ENCODE measurements at places on chromosomes 7 and 10.

- no peak for DNase-seq
These were observed 293.2 kb downstream of the GRID1 start for GRCh38 chr10:86073199-86073977.

GRCh38 chr10:104580321-104580720 lies 60.8 kb upstream of the SORCS3 start:
- DNase-seq: no peak

- DNase-seq: no peak
These were observed 329.6 kb upstream of the NPVF start for GRCh38 chr7:25557930-25558329.

DNA sequence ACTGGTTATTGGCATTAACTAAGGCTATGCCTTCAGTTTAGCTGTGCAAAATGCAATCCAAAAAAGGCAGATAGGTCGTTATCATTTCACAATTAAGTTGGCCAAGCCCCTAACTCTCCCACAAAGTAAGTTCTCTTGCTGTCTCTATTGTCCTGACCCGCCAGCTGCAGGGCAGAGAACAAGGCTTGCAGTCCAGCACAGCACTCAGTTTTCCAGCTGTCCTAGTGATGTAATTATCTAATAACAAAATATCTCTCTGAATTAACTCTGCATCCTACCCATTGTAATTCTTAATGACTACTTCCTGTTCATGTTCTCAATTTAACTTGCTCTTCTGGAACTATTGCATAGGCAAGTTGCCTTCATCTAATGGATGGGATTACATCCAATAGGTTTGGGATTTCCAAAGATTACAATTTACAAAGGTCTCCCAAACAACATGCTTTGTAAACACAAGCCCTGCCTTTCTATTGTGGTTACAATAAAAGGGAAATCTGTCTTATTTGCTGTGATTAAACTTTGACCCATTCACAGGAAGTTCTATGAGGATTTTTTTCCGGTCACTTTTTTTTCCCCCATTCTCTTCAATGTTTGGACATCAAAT lies 55.2 kb downstream of the CDK6 start:
- no peak for DNase-seq

GRCh38 chr7:11985376-11985775 lies 153.4 kb upstream of the THSD7A start:
- no peak for DNase-seq

DNA sequence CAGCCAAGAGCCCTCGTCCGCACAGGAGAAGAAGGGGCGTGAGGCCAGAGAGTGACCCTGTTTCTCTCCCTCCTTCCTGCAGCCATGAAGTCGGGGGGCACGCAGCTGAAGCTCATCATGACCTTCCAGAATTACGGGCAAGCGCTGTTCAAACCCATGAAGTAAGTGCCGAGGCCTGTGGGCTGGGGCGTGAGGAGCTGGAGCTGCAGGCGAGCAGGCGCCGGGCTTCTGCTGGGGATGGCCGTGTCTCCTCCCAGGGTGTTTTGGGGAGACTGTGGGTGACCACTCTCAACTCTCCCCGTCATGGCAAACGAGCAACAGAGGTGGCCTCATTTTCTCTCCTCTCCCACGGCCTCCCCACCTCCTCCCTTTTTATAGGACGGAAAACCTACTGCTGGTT lies 16.4 kb downstream of the FAM20C start:
- no peak for DNase-seq

DNA sequence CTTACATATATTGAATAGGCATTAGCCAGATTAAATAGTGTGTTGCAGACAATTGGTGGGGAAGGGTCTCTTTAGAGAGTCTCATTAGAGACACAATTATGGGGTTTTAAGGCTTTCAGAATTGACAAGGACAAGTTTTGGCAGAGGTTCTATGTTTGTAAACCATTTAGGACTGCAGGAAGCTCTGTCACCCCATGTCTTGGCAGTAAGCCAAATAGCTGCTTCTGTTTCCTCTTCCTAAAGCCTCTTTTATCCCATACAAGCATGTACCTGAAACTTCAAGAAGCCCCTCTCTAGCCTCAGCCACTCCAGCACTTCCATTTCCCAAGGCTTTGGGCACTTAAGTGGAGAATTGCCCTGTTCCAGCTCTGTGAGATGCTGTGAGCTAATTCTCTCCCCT lies 21.8 kb upstream of the LRRC4 start:
- DNase-seq: no peak

DNA sequence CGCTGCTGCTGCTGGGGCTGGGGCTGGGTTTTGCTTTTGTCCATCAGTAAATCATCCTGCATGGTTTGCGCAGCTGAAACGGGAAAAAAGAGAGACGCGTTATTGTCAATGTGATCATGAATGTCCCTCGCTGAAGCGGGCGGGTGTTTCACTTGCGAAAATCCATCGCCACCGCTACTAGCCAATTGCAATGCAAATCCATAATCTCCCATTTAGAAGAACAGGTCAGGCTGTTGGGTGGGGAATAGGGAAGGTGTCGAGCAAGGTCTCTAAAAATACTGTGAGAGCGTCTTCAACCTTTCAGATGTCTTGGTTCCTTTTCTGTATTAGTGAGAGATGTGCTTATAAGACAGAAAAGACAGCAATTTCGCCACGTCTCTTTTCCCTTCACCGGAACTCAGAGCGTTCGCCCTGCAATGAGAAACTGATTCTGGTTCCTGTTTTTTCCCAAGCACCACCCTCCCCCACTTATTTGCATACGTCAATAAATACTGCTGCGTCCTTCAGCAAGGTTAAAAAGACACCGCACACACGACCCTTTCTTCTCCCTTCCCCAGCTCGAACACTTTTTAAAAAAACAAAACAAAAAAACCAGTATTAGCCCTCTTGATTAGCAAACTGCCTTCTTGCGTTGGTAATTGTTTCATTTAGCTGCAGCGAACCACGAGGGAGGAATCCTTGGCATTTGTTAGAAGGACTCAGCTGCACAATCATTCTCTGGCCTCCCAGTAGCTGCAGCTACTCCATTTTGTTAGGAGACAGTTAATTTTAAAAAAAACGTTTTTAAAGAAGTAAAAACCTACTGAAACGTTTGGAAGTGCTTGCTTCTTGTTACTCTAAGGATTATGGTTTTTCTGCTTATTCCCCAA lies 50.4 kb downstream of the CPEB3 start:
- no peak for DNase-seq

DNA sequence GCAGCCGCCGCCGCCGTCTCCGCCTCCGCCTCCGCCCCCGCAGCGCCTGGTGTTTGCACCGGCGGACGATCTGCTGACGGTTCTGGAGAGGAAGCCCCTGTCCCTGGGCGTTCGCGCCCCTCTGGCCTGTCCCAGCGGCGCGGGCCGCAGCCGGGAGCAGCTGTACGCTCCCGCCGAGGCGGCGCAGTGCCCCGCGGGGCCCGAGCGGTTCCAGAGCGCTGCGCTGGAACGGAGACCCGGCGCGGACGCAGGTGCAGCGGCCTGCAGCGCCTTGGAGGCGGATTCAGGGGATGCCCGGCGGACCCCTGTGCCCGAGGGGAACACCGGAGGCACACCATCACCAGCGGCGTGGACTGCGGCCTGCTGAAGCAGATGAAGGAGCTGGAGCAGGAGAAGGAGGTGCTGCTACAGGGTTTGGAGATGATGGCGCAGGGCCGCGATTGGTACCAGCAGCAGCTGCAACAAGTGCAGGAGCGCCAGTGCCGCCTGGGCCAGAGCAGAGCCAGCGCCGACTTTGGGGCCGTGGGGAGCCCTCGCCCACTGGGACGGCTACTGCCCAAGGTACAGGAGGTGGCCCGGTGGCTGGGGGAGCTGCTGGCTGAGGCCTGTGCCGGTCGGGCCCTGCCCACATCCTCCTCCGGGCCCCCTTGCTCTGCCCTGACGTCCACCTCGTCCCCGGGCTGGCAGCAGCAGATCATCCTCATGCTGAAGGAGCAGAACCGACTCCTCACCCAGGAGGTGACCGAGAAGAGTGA lies 24.8 kb upstream of the ZNF735 start:
- DNase-seq: no peak

GRCh38 chr10:6755781-6756460 lies 175.8 kb upstream of the PRKCQ start:
- DNase-seq: no peak

GRCh38 chr7:12090757-12091221 lies 120.3 kb upstream of the TMEM106B start:
- DNase-seq: no peak

GRCh38 chr10:22372917-22373316 lies 27.6 kb downstream of the SPAG6 start:
- DNase-seq: no peak

DNA sequence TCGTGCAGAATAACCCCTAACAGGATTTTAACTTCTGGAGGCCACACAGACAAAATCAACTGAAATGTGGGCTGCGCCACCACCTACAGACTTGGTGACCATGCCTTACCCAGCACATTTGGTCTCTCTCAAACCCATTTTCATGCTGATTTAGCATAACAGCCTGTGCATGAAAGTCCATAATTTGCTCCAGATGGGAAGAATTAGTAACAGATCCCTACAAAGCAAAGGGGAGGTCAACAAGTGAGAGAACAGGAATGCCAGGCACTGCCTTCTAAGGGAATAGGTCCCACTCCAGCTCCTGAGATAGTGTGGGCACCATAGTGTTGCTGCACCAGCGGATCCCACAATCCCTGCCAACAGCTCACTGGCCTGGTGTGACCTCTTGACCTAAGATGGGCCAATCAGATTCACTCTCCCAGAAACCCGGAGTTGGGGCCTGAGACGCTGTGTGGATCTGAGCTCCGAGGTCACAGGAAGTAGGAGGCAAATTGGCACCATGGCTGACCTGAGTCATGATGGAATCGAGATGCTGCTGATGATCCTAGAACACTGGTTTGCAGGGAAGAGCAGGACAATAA lies 32.4 kb downstream of the SLIT1 start:
- no peak for DNase-seq

GRCh38 chr7:121547544-121548092 lies 151.5 kb upstream of the FAM3C start:
- DNase-seq: peak; percentile 47

GRCh38 chr7:134985894-134986362 lies 380 bp upstream of the AGBL3 start:
- DNase-seq: no peak

GRCh38 chr10:78362406-78363022 lies 328.9 kb downstream of the RPS24 start:
- DNase-seq: no peak

DNA sequence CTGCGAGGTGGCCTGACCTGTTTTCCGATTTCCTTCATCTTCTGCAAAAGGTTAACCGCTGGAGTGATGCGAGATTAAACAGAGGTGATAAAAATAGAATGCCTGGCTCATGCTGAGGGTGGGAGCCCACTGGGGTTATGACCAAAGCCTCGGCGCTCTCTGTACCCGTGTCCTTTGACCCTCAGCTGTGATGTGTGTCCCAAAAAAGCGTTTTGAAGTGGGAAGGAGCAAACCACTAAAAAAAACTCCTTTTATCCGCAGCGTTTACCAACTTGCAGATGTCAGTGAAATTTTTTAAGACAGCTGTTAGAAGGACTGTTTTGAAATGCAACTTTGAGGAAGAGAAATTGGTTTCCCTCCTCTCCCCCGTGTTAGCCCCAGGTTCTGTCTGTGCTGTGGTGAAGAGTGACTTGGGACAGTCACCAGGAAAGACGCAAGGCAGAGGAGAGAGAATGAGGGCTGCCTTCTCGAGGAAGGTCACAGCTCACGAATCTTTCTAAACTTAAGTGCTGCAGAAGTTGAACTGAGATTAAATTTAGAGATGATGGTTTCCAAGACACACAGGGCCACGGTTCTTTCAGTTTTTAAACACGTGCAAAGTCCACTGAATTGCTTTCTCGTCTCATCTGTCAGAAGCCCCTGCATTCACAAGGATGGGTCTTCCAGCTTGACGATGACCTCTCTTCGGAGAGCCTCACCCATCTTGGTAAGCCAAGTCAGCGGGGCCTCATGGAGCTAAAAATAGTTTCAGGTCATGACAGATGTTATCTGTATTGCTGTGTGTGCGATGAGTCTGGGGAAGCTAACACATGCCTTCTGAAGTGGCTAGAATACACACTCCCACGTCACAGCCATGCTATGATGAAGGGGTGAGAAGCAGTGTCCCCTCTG lies 27.6 kb downstream of the AMZ1 start:
- DNase-seq: no peak

DNA sequence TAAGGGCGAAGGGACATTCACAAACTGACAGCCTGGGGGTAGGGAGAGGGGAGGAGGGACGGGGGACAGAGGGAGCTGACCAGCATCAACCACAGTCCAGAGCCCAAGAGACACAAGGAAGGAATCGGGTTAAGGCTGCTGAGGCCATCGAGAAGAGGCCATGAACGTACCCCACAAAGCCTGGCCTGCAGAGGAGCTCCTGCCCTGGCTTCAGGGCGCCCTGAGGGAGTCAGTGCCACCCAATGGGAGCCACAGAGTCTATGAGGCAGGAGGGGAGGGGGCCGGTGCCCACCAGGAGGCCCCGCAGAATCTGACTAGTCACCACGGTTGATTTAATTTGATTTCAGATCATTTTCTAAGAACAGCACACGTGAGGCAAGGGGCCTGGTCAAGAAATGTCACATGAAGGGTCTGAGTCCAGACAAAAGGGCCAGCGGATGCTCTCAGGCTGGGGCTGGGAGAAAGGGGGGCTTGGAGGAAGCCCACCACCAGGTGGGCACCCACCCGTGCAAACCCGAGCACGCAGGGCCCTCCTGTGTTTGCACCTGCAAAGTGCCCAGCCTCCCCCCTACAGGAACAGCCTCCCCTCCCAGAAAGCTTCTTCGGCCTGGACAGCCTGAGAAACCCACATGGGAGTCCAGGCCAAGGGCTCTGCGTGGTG lies 40.4 kb downstream of the CAMK2B start:
- no peak for DNase-seq

GRCh38 chr10:24962995-24963394 lies 10.6 kb upstream of the PRTFDC1 start:
- no peak for DNase-seq

DNA sequence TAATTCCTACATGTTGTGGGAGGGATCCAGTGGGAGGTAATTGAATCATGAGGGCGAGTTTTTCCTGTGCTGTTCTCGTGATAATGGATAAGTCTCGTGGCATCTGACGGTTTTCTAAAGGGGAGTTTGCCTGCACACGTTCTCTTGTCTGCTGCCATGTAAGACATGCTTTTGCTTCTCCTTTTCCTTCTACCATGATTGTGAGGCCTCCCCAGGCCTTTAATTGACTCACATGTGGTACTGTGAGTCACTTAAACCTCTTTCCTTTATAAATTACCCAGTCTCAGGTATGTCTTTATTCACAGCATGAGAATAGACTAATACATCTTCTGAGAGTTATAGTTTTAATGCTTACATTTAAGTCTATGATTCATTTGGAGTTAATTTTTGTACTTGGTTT lies 22.6 kb upstream of the CPN1 start:
- no peak for DNase-seq

GRCh38 chr7:142338633-142339501 lies 81.0 kb upstream of the PRSS58 start:
- no peak for DNase-seq

DNA sequence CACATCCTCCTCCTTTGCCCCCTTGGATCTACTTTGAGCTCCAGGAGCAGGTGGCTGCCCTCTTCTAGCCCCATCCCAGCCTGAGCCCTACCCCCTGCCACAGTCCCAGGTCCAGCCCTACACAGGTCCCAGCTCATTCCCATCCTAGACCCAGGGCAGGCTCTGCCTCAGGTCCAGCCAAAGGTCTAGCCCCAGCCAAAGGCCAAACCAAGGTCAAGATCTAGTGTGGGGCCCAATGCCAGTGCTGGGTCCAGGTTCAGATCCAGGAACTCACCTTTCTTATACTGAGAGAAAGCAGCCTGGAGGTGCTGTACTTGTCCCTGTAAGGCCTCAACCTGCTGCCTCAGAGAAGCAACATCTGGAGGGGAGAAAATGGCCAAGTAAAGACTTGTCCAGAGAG lies 8.5 kb downstream of the SFTPD start:
- DNase-seq: no peak

- peak; percentile 70 for DNase-seq
These were observed 188.9 kb downstream of the SKIDA1 start for GRCh38 chr10:21336476-21337170.

GRCh38 chr10:34475786-34476185 lies 339.3 kb downstream of the PARD3 start:
- DNase-seq: no peak
